Muscle of back (tissue), 13 donors: ENCODE measurements at places on chromosomes 4 and X.

- no peak for DNase-seq
These were observed 960 bp upstream of the IL1RAPL1 start for GRCh38 chrX:28586286-28586685.

DNA sequence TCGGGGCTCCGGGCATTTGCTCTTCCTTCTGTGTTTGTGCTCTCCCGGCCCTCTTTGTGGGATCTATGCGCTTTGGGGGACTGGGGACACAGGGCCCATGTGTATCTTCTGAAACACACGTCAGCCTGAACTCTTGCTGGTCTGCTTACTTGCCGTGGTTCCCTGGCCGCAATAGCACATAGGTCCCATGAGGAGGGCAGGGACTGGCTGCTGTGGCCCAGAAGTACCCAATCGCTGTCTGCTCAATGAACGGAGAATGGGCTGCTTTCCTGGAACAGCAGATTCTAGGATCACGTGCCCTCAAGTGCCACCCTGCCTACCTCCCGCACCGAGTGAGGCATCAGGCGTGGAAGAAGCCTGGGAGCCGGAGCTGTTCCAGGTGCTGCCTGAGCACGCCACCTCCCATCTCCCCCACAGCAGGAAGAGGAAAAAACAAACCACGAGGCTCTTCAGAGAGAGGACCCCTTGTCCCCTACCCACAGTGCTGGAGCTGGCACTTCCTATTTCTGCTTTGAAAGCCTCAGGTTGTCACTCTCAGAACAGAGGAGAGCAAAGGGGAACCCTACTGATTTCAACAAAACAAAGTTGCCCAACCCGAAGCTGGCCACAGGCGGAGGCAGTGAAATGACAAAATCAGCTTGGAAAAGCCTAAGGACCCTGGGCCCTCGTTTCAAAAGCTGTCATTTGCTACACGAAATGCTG, 3.8 kb downstream of the G6PD start:
- no peak for DNase-seq

DNA sequence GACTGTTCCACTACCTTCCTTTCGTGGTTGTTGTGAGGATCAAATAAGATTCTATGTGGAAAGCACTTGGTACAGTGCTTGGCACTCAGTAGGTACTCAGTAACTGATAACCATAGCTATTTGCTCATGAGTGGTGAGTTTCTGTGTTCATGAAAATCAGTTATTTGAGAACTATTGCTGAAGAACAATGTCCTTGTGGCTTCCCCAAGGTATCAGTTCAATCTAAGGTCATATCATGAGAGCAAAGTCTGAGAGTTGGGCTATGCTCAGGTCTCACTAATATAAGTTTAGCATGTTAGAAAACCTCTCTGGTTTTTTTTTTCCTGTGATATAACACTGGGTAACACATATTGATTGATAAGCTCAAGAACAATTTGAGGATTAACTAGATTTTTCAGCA, 147.8 kb downstream of the GRIA3 start:
- no peak for DNase-seq

GRCh38 chrX:10798041-10798440, 177.7 kb upstream of the MID1 start:
- no peak for DNase-seq

- DNase-seq = no peak
These were observed 9.0 kb upstream of the RPL34 start for GRCh38 chr4:108611365-108611764.
